ENCODE measurements at places on chromosomes 4 and X.

DNA sequence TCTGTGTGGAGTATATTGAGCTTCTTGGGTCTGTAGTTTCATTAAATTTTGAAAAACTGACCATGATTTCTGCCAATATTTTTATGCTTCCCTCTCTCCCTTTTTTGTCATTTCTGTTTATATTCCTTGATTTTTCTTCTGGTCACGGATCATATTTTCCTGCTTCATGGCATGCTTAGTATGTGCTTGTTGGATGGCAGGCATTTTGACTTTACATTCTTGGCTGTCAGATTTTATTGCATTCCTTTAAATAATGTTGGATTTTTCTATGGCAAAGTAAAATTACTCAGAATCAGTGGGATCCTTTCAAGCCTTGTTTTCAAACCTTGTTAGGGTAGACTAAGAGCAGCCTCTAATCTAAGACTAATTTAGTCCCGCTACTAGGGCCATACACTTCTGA lies 531.8 kb downstream of the IL15 start:
- no peak for DNase-seq

GRCh38 chr4:77454858-77455257 lies 150.8 kb upstream of the CXCL13 start:
- no peak for DNase-seq

DNA sequence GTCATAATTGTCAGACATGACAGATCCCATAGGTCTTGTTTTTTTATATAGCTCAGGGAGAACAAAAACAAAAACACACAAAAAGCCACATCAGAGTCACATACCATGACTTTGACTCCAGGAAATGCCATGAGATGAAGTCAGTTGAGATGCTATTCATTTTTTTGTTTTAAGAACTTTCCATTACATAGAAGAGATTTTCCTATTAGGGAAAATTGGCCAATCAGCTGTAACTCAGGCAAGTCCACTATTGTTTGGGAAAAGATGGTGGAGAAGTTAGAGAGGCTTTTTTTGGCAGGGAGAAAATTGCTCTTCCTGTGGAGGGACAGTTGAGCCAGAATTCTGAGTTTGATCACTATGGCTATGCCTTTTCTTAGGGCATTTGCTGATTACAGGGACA lies 72.6 kb downstream of the SMARCA5 start:
- DNase-seq: no peak

- no peak for DNase-seq
Observed at GRCh38 chr4:69697536-69698242, 44.6 kb upstream of the UGT2A1 start.
